ENCODE measurements at places on chromosomes 5 and 9.

- no peak for DNase-seq
These were observed 152.5 kb downstream of the INSYN2B start for GRCh38 chr5:169827769-169828168.

DNA sequence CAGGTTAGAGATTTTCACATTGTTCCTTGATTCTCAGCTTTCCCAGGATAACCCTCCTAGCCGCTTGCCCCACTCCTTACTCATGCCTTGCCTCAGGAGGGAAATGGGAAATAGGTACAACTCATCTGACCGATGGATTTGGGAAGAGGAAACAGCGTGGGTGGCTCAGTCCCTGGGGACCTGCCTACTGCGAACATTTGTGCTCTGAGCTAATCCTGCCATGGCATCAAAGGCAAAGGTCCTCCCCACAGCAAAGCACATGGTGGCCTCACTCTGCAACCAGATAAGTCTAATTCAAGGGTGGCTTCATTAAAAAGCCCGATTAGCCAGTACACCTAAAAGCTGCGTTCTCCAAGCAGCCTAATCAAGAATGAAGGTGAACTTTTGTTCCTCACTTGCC lies 82.4 kb upstream of the ADRA1B start:
- no peak for DNase-seq

DNA sequence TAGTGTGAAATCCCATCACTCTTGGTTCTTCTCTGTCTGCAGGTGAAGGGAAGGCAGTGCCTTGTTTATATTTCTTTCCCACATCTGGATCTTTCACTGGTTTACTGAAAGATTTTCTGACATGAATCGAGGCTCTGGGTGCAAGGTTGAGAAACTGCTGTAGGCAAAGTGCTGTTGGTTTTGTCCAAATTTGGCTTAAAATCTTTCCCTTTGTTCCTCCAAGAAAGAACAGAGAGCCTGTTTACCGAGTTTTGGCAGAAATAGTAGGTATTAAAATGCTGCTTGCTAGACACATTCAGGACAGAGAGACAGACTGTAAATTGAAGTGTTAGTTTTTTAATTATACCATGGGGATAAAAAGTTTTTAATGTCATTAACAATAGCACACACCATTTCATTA lies 21.5 kb downstream of the SKP2 start:
- DNase-seq = no peak

- DNase-seq = no peak
These were observed 1.2 kb downstream of the FOXB2 start for GRCh38 chr9:77020413-77021290.

GRCh38 chr9:5274770-5275169 lies 29.7 kb downstream of the RLN2 start:
- no peak for DNase-seq

- peak; percentile 97 for DNase-seq
These were observed 96.8 kb downstream of the ZNF608 start for GRCh38 chr5:124649491-124650146.

DNA sequence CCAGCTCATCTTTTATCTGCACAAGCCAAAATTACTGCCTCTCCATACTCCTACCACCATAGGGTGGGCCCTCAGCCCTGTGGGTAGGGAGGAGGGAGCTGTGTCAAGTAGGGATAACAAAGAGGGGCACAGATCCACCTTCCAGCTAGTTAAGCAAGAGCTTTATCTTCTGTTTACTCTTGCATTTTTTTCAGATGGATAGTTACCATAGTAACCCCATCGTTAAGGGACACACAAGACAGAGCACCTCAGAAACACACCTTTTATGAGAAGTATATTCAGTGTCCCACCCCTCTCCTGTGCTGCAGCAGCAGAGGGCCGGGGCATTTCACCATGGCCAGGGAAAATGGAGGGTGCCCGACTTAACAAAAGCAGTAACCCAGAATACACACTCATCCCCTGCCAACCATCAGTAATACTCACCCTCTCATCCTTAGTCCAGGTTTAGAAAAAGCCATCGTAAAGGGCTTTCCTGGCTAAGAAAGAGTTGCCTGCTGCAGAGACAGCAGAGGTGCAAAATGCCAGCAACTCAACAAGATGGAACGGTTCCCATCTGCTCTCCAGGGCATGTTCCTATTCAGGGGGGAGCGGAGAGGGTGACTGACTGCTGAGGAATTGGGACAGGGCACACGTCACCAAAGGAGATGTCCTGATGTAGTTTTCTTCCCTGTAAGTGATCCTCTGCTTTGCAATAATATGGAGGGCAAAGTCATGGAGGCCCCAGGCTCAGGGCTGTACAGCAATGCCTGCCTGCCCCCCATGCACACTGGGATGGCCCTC lies 25.1 kb downstream of the MACROH2A1 start:
- DNase-seq = peak; percentile 33

- no peak for DNase-seq
These were observed 162.1 kb upstream of the TSLP start for GRCh38 chr5:110909415-110909814.

- DNase-seq = no peak
These were observed 50.5 kb downstream of the FAM81B start for GRCh38 chr5:95441636-95442035.

GRCh38 chr9:95049761-95050160 lies 267.7 kb downstream of the FANCC start:
- no peak for DNase-seq

DNA sequence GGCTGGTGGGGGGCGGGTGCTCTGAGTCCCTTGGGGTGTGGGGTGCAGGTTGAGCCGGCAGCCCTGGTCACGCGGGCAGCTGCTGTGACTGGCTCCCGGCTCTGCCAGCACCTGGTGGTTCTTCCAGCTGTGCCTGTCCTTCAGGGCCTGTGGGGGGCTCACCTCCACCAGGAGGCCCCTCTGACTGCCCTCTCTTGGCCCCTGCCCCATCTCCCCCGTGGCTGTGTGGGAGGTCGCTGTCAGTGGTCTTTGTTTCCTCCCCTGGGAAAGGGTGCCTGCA lies 3.3 kb downstream of the RXRA start:
- DNase-seq = no peak

DNA sequence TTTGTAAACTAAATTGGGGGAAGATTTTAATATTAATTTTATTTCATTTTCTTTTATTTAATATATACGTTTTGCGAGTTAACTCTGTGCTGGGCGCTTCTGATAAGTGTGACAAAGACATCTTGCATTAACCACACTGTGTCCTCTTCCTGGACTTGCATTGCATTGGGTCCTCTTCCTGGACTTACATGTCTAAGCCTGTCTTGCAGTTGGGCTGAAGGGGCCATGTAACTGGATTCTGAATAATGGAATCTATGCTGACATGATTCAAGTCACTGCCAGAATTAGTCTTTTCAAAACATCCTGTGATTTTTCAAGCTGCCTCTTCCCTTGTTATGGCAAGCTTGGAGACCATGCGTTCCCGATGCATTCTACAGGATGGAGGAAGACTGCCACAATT lies 122.6 kb downstream of the TRIM32 start:
- DNase-seq = no peak

GRCh38 chr5:989961-990530 lies 18.6 kb upstream of the NKD2 start:
- DNase-seq = no peak

DNA sequence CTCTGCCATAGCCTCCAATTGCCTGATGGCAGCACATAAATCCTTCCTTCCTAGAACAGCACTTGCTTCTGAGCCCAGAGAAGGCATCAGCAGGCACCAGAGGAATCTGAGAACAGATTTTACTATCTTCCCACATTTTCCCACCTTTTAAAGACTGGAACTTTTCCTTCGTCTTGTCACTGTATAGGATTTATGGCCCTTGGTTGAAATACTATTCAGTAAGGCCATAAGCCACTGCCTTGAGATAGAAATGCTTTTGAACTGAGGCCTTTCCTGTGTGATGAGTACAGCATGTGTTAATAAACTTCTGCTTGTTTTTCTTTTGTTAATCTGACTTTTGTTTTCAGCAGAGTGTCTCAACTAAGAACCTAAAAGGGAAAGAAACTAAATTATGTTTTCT lies 84.3 kb downstream of the MRPS27 start:
- peak; percentile 52 for DNase-seq

- no peak for DNase-seq
These were observed 62.4 kb downstream of the GALNT12 start for GRCh38 chr9:98869866-98870265.

- no peak for DNase-seq
These were observed 109.9 kb upstream of the EPB41L4A start for GRCh38 chr5:112528928-112529327.

DNA sequence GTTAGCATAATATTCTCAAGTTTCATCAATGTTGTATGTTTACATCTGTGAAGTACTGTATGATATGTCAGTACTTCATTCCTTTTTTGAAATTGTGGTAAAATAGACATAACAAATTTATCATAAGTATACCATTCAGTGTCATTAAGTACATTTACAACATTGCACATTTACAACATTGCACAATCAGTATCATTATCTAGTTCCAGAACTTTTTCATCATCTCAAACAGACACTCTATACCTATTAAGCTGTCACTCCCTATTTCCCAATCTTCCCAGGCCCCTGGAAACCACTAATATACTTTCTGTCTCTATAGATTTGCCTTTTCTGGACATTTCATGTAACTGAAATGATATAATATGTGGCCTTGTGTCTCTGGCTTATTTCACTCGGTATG lies 75.1 kb upstream of the ATG10 start:
- DNase-seq = peak; percentile 4

GRCh38 chr5:123776761-123777160 lies 264.8 kb downstream of the CSNK1G3 start:
- peak; percentile 88 for DNase-seq

DNA sequence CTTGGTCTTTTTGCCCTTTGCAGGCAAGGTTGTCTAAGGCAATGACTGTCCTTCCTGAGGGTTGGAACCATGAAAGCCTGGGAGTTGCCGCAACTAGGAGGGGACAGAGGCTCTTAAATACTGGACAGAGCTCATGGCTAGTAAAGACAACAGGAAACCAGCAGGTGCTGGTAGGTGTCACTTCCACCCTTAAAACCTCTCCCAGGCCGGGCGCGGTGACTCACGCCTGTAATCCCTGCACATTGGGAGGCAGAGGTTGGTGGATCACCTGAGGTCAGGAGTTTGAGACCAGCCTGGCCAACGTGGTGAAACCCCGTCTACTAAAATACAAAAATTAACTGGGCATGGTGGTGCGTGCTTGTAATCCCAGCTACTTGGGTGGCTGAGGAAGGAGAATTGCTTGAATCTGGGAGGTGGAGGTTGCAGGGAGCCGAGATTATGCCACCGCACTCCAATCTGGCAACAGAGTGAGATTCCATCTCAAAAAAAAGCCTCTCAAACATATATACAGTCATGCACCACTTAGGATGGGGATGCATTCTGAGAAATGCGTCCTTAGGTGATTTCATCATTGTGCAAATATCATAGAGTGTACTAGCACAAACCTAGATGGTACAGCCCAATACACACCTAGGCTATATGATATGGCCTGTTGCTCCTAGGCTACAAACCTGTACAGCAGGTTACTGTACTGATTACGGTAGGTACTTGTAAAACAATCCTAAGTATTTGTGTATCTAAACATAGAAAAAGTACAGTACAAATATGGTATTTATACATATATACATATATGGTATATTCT lies 102.7 kb downstream of the HSPA4 start:
- DNase-seq = no peak

DNA sequence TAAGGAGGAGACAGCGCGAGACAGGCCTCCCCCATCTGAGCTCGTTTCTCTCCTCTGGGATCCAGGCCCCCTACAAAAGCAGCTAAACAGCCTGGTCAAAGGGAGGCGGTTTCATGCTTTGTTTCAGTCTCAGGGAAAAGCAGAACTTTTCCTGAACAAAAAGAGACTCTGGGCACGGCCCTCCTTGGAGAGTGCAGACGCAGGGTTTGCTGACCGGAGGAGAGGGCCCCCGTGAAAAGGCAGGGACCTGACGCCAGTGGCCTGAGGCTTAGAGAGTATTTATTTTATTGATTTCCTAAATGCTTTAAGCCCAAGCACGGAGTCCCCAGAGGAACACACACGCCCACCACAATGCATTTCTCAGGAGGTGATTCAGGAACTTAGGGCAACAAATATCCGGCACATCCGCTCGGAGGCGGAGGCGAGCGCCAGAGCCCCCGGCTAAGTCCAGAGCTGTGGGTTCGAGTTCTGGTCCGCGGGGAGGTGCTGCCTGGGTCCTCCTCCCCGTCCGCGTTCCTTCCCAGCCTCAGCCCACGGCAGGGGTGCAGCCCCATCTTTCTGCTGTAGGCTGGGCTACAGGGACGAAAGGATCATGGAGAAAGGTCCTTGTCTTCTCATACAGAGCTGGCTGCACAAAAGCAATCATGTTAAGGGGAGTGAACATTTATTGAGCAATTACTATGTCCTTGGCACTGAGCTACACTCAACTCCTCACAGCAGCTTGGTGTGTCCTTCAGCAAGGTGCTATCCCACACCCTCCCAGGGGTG lies 40.0 kb downstream of the PTGES start:
- DNase-seq = peak; percentile 93

DNA sequence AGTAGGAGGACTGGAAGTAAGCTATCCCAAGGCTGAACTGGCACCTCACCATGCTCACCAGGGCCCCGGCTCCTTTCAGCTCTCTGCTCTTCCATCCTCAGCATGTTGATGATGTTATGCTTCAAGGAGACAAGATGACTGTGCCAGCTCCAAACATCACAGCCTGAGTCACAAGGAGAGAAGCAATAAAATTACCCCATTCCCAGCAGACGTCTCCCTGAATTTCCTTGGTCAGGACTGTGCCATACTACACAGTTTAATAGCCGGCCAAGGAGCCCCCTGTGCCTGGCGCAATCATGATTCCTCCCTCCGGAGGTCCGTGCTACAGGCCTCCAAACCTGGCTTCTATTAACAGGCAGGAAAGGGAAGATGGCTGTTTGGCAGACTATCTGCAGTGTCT lies 51.2 kb upstream of the ROR2 start:
- peak; percentile 56 for DNase-seq

DNA sequence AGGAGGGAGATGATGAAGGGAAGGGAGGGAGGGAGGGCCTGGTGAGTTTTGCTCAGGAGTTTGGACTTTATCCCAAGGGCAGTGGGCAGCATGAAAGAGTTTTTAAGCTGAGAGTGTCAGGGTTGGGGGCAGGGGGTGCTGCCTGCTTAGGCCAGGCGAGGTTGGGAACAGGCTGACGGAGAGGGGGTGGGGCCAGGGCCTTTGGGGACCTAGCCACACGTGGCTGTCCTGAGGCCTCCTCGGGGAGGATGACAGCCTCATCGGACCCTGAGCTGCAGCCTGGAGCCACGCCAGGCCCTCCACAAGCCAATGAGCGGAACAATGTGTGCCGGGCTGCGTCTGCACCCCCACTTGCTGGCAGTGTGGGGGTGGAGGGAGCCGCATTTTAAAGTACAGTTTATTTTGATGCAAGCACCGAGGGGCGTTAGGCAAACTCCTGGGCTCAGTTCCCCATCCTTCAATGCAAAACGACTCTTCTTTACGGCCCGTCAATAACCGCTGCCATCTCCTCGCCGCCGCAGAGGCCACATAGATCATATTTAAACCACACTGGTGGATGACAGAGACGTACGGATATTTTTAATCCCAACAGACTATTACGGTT lies 5.3 kb upstream of the RXRA start:
- DNase-seq = peak; percentile 91

All from fibroblast of skin of right biceps (primary cell).